ENCODE measurements at places on chromosomes 7 and 10. TPM values are rescaled to one million over a fixed set of nuclear protein-coding genes. Genes with fewer than 3 reads are reported as not detected.

DNA sequence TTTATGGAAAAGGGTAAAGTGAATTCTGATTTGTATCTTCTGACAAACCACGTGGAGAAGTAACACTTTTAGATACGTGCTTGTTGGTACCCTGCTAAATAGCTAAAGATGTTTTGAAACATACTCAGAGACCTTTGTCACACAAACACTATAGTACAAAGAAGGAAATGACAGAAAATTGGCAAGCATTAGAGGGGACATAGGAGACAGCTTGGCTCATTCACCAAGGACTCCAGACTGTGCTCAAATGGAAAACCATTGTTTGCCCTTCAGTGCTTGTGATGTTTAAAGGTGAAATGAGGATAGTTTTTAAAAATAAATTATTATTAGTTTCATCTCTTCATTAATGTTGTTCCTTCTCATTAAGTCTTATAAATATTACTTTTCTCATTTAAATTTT, 34.0 kb upstream of the CD36 start:
- peaks cover 28% of the 10 kb centered on the region for H3K4me1 ChIP-seq
- H3K27me3 ChIP-seq = no peaks in the 10 kb centered on the region
- DNase-seq = no peak
- H3K27ac ChIP-seq = no peak overlapping the region
- H3K4me3 ChIP-seq = no peak overlapping the region

GRCh38 chr10:53140506-53140905, 367.9 kb upstream of the MBL2 start:
- no peaks in the 10 kb centered on the region for H3K27me3 ChIP-seq
- H3K4me1 ChIP-seq = no peaks in the 10 kb centered on the region
- no peak overlapping the region for H3K27ac ChIP-seq
- H3K4me3 ChIP-seq = no peak overlapping the region
- no peak for DNase-seq

GRCh38 chr10:78556705-78557432, 511.9 kb upstream of the ZMIZ1 start:
- DNase-seq = no peak
- no peak overlapping the region for H3K4me3 ChIP-seq
- peaks cover 22% of the 10 kb centered on the region for H3K4me1 ChIP-seq
- no peaks in the 10 kb centered on the region for H3K27me3 ChIP-seq

GRCh38 chr10:133474665-133475424, 21.1 kb downstream of the SCART1 start:
- H3K4me1 ChIP-seq = no peaks in the 10 kb centered on the region
- DNase-seq = no peak
- H3K4me3 ChIP-seq = no peak overlapping the region
- no peaks in the 10 kb centered on the region for H3K36me3 ChIP-seq

GRCh38 chr7:33922820-33923219, 17.5 kb downstream of the BMPER start:
- no peak overlapping the region for H3K4me3 ChIP-seq
- H3K4me1 ChIP-seq = peaks cover 10% of the 10 kb centered on the region
- peak overlapping the region; percentile 54 for H3K27ac ChIP-seq
- H3K36me3 ChIP-seq = no peaks in the 10 kb centered on the region
- no peak for DNase-seq

- H3K27me3 ChIP-seq = no peaks in the 10 kb centered on the region
- no peaks in the 10 kb centered on the region for H3K36me3 ChIP-seq
- no peak overlapping the region for H3K27ac ChIP-seq
- no peak for DNase-seq
- H3K4me1 ChIP-seq = no peaks in the 10 kb centered on the region
These were observed 133.0 kb downstream of the PTPRN2 start for GRCh38 chr7:158454631-158455030.

DNA sequence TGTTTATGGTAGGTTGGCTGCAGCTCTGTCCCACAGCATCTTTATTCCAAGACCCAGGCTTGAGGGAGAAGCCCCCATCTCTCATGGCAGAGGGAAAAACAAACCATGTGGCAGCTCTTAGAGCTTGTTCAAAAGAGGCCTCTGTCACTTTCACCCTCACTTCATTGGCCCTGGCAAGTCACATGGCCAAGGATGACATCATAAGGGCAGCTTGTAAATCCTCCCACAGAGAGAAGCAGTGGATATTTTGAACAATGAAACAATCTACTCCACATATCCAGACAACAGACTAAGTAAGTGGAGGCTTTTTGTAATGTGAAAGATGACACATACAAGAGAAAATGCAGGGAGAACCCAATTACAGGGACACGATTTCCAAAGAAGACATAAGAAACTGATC, 108.1 kb downstream of the GRID1 start:
- peaks cover 10% of the 10 kb centered on the region for H3K4me1 ChIP-seq
- DNase-seq = no peak
- H3K27me3 ChIP-seq = peaks cover 26% of the 10 kb centered on the region
- no peak overlapping the region for H3K4me3 ChIP-seq

DNA sequence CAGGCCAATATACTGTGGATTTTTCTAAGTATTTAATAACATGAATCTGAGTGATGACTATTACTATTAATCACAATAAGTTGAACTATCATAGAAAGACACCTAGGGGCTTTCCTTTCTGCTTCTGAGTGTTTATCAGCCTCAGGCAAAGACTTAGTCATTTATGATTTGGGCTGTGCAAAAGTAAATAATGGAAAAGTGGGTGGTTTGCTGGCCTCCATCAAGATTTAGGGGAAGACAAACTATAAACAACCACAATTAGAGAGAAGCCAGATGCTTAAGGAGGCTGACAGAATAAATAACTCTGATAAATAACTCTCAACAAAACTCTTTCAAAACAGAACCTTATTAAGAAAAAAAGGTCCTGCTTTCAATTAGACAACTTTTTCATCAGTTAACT, 64.7 kb downstream of the MACC1 start:
- H3K4me1 ChIP-seq = no peaks in the 10 kb centered on the region
- H3K27ac ChIP-seq = peak overlapping the region; percentile 56
- no peaks in the 10 kb centered on the region for H3K27me3 ChIP-seq
- H3K36me3 ChIP-seq = no peaks in the 10 kb centered on the region
- H3K4me3 ChIP-seq = no peak overlapping the region
- DNase-seq = no peak

- no peaks in the 10 kb centered on the region for H3K27me3 ChIP-seq
- no peaks in the 10 kb centered on the region for H3K4me1 ChIP-seq
- H3K36me3 ChIP-seq = no peaks in the 10 kb centered on the region
These were observed 276.3 kb downstream of the LHFPL3 start for GRCh38 chr7:104604706-104605105.

GRCh38 chr7:36956814-36957213, 232.5 kb upstream of the AOAH start:
- H3K4me1 ChIP-seq = no peaks in the 10 kb centered on the region
- no peak for DNase-seq
- no peak overlapping the region for H3K4me3 ChIP-seq
- H3K27ac ChIP-seq = no peak overlapping the region
- no peaks in the 10 kb centered on the region for H3K36me3 ChIP-seq

DNA sequence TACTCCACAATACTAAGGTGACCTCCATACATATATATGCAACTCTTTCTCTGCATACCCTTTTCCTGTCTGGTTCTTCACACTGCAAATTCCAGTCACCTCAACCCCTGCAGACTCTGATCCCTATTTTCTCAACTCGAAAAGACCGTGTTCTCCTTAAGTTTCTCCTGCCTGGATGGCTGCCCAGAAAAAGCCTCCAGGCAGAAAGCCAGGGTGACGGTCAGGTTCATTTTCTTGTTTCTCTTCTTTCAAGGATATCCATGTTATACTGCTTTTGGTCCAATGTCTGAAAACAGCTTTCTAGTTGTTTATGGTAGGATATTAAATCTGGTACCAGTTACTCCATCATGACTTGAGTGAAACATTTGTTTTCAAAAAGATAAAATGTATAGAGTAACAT, 267.8 kb upstream of the MYO3A start:
- no peaks in the 10 kb centered on the region for H3K4me1 ChIP-seq
- no peaks in the 10 kb centered on the region for H3K36me3 ChIP-seq
- H3K27ac ChIP-seq = no peak overlapping the region
- no peaks in the 10 kb centered on the region for H3K27me3 ChIP-seq
- DNase-seq = no peak

DNA sequence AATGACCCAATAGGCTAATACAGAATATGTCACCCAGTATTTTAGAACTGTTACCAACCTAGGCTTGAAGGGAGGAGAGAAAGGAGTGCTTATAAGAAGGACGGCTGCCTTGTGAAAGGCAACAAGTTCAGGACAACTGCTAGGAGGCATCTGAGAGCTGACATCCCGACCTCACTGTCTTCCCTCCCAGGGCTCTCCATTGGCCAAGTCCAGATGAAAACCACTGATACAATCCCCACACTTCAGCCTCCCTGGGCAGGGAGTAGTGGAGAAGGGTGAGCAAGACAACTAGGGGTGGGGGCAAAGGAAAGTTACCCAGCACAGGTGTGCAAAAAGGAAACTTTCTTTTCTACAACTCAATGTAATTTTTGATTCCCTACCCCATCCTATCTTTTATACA, 29.5 kb upstream of the TMEM273 start:
- H3K4me3 ChIP-seq = no peak overlapping the region
- H3K27me3 ChIP-seq = peaks cover 6% of the 10 kb centered on the region
- no peaks in the 10 kb centered on the region for H3K4me1 ChIP-seq

DNA sequence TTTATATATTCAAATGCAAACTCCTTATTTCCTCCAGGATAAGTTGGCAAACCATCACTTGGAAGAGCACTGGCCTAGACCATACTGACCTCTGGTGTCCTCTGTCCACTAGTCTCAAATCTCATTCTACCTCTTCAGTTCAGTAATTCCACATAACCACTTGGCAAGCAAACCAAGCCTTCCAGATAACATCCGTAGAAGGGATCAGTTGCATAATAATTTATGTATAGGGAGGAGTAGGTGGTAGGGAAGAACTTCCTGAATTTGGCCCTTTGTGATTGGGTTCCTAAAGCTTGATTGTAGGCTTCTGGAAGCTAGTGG, 55.0 kb downstream of the WAC start:
- H3K4me3 ChIP-seq = no peak overlapping the region
- peaks cover 17% of the 10 kb centered on the region for H3K4me1 ChIP-seq
- DNase-seq = peak; percentile 25
- H3K27me3 ChIP-seq = no peaks in the 10 kb centered on the region

DNA sequence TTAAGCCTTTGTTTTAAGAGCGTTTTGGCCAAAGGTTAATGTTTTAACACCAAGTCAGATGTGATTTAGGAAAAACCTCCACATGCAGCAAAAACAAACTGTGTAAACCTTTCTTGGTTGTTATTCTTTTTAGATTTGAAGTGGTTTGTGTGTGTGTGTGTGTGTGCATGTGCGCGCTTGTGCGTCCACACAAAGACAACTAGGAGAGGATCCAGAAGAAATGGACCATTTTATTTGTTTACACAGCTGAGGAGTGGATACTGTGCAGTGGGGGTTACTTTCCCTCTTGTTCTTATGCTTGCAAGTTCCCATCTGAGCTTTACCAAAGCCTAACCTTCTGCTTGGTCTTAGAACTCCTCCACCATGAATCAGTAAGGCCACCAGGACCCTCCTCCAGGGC, 20.0 kb downstream of the TCF7L2 start:
- peaks cover 68% of the 10 kb centered on the region for H3K36me3 ChIP-seq
- H3K4me1 ChIP-seq = peaks cover 45% of the 10 kb centered on the region
- H3K27me3 ChIP-seq = no peaks in the 10 kb centered on the region
- H3K4me3 ChIP-seq = no peak overlapping the region
- no peak for DNase-seq

- no peaks in the 10 kb centered on the region for H3K36me3 ChIP-seq
- H3K27me3 ChIP-seq = no peaks in the 10 kb centered on the region
- H3K4me3 ChIP-seq = no peak overlapping the region
- H3K27ac ChIP-seq = peak overlapping the region; percentile 86
- H3K4me1 ChIP-seq = peaks cover 85% of the 10 kb centered on the region
These were observed 16.2 kb downstream of the CHST3 start for GRCh38 chr10:71980181-71981014.

DNA sequence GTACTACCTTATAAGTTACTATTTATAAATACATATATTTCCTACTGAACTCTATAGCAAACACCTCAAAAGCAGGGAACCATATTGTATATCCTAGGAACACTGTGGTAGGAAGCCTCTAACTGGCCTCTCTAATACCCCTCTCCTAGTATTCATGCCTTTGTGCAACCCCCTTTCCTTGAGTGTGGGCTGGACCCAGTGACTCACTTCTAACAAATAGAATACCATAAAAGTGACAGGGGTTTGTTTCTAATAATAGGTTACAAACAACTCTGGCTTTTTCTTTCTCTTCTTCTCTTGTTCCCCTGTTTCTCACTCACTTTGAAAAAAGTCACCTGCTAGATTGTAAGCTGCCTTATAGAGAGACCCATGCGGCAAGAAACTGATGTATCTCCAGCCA, 51.6 kb upstream of the MACC1 start:
- H3K4me1 ChIP-seq = no peaks in the 10 kb centered on the region
- H3K36me3 ChIP-seq = no peaks in the 10 kb centered on the region
- no peaks in the 10 kb centered on the region for H3K27me3 ChIP-seq
- no peak for DNase-seq

- H3K4me1 ChIP-seq = peaks cover 8% of the 10 kb centered on the region
- no peak overlapping the region for H3K4me3 ChIP-seq
- H3K27me3 ChIP-seq = no peaks in the 10 kb centered on the region
These were observed 784.0 kb downstream of the SUGCT start for GRCh38 chr7:40918701-40919271.

PIP4K2A gene
- 6.7 TPM for total RNA-seq

FAM13C gene
- 0.89 TPM for total RNA-seq

NUTM2E gene
- total RNA-seq = not detected

ZFAND4 gene
- total RNA-seq = 3.5 TPM

PLXNA4 gene
- 12.8 TPM for total RNA-seq

BUD31 gene
- total RNA-seq = 76.9 TPM

C10orf53 gene
- not detected for total RNA-seq

ARHGEF35 gene
- 23.5 TPM for total RNA-seq

HEPACAM2 gene
- 4.1 TPM for total RNA-seq

VPS37D gene
- 0.55 TPM for total RNA-seq

SKIDA1 gene
- total RNA-seq = not detected

FAM25C gene
- not detected for total RNA-seq

Measured in stomach (tissue), 19 donors.